ENCODE measurements at places on chromosomes 7 and 10.

DNA sequence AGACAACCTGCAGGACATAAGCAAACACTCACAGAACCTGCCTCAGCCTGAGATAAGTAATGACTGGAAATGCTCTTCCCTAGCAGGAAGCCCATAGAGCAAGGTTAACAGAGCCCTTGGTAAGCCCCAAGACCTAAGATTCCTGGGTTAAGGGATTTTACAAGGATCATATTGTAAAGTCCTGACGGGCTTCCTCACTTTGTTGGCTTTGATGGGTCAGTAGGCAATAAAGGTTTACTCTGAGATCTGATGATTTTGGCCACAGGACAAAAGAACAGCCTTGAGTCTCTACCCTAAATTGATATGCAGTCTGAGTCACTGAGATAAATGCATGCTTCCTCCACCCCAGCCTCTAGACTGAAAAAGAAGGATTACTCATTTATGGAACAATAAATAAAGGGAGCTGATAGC, 270.8 kb downstream of the HTR7 start:
- no peak for DNase-seq

- DNase-seq, result no peak
These were observed 64.1 kb upstream of the PDZD8 start for GRCh38 chr10:117439243-117439912.

DNA sequence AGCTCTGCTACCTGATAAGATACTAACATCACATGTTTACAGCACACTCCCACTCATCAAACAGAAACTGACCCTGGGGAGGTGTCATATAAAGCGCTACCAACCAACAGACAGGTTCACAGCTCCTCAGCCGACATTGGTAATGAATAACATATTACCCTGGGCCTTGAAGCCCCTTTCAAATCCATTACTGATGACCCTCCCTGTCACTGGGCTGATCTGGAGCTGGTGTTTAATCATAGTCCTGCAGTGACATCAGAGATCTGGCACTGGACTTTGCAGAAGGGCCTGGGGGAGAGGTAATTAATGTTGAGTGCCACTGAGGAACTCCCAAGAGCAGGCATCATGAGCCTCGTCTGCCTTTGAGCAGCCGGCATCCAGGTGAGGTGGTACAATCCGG, 306.5 kb upstream of the NFE2L3 start:
- no peak for DNase-seq

- DNase-seq, result no peak
These were observed 86.0 kb downstream of the CH25H start for GRCh38 chr10:89120931-89121763.

DNA sequence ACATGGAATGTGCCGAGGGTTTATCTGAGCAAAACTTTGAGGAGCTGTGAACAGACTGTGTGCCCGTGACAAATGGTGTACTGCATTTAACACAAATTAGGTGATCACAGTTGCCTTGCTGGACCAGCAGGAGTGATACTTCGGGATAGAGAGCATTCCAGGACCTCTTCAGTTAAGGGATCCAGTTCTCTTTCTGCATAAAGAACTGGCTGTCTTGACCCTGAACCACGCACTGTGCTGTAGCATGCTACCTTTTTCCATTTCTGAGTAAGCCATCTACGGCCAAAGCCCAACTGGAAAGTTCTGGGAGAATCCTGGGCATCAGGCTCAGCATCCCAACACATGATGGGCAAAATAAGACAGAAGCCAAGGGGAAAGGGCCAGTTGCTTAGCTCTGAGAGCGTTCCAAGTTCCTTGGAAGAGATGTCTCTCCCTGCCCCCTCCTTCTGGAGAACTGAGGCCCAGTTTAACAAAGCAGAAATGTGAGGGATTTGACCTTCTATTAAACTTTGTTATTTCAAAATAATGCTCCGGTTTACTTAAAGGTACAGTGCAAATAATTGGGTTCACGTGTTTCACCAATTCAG, 37.9 kb upstream of the ADD3 start:
- no peak for DNase-seq

Measured in NCI-H2227 treated with DMSO at 0.1 percent for 48 hours (cell line).